ENCODE measurements at places on chromosomes 7 and 10.
A peak's percentile ranks its signal among the peaks of the same experiment; 100 is the strongest.

GRCh38 chr7:155331396-155331795 is 33.7 kb downstream of the INSIG1 start:
- DNase-seq, result no peak

DNA sequence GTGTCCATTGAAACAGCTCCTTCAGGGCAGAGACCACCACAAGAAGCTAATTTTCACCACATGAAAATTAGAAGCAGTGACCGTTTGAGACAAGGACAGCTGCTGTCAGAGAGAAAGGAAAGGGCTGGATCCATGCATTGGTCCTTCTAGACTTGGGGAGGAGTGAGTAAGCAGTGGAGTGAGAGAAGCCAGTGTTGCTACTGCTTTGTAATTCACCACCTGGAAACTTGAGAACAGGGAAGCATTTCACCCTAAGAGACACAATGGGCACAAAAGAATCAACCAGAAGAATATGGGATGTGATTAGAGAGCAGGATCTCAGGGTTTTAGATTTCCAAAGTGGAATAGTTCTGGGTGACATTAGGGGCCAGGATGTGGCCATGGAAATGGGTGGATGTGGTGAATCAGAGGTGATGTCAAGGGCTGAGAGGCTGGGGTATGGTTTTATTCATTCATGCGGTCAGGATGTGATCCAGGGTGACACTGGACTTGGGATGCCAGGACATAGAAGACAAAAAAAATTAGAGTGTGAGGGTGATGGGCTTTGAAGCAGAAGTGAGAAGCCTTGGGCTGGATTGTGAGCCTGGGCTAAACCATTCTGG is 61.6 kb downstream of the DENND11 start:
- DNase-seq, result no peak

DNA sequence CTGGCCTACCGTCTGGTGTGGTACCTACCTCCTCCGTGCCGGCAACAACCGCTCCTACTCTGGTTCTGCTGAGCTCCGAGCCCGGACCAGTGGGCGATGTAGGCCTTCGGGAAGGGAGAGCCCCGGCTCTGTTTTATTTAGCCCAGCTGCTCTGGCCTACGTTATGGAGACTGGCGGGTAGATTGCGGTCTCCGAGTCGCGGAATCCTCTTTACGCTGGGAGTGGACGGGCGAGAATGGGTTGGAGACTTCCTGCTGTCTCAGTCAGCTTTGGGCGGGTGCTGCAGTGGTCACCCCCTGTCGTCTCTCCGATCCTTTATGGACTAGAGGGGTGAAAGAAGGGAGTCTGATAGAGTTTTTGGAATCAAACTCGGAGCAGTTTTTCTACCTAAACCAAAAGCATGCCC is 406 bp downstream of the CBLL1 start:
- no peak for DNase-seq

GRCh38 chr10:118971876-118972275 is 57.6 kb upstream of the NANOS1 start:
- no peak for DNase-seq

DNA sequence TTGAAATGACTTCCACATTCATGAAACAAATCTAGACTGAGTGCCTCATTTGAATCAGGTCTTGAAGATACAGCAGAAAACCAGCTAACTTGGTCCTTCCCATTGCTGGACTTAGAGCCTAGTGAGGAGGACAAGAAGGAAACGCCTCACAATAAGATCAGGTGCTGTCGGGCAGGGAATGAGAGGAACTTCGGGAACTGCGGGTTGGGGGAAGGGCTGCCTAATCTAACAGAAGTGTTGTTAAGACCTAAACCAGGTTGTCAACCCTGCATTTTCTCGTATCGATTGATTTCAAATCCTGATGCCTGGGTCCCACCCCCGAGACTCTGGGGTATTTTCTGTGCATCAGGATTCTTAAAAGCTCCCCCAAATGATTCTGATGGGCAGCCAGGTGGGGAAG is 26.3 kb downstream of the MACROH2A2 start:
- DNase-seq, result no peak

GRCh38 chr7:40595832-40596231 is 461.0 kb downstream of the SUGCT start:
- no peak for DNase-seq

DNA sequence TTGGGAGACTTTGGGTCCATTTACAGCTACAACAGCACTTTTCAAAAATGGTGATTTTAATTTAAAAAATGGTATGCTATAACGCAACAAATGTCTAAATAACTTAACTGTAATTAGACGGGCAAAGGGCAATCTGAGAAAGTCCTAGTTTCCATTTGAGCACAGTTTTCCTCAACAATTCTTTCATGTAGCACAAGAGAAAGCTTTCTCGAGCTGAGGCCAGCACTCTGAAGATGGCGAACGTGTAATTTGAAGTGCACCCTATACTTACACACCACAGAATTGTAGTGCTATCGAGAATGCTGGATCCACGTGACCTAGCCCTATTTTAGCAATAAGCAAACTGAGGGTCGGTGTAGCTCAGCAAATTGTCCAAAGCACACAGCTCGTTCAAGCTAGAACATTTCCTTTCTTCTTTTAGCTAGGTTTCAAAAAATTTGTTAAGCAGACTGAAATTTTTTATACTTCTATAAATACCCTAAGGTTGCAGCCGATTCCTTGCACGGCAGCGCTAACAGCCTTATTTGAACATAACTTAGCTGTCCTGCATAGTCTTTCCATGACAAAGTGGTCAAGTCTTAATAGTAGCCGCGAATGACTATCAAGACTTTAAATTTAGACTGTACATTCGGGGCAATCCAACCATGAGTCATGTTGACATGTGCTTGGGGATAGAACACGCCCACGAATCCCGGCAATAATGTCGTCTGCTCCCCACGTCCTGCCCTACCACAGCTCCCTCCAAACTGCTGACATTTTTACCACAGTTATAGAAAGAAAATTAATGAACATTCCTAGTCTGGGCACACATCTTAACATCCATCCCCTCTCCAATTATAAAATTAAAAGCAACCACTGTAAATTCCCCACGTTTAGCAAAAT is 10.0 kb downstream of the KLF6 start:
- DNase-seq, result no peak

GRCh38 chr10:127873901-127874470 is 18.8 kb downstream of the CLRN3 start:
- no peak for DNase-seq

DNA sequence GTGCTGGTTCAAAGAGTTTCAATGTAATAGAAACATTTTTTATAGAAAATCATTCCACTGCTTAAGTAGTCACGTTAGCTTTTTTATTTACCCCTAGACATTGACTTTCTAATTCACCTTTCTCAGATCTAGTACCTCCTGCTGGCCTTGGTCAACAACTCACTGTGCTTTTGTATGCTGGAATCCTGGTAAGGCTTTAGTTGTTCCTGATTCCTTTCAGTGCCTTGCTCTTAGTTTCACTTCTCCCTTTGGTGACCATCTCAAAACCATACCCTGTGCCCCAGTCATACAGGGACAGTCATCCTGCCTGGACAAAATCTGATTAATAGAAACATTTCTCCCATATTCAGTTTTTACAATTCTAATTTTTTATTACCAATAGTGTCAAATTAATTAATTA is 130.2 kb downstream of the GPR37 start:
- no peak for DNase-seq

GRCh38 chr7:82258181-82258580 is 185.4 kb downstream of the CACNA2D1 start:
- no peak for DNase-seq

DNA sequence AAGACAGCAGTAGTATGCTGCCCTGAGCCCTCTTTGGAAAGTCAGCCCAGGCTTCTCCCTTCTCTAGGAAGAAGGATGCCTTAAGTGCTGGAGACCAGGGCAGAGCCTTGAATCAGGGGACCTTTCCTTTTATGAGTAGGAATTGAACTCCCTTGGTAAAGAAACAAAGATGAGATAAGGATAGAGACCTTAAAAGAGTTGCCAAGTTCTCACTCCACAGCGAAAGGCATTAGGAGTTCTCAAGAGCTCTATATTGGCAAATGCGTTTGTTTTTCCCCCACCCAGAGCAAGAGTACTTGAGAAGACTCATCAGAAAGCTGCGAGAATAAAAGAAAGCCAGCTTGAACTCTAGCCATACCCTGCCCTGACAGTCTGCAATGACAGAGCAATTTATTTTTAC is 72.9 kb upstream of the OGDHL start:
- DNase-seq, result no peak

DNA sequence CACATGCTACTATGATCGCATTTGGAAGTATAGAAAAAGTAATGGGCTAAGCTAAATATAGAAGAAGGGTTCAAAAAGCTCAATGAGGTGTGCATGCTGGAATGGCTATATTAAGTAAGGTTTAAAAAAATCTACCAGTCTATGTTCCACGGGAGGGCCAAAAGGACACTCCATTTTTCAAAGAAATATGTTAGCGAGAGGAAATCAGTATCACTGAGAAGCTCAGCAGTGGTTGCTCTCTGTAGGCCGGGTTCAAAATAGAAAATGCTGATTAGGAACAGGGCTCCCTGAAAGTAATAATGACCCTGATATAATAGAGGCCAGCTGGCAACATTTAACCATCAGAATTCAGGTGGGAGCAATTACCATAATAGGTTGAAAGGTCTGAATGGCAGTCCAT is 224.5 kb upstream of the SEMA3E start:
- DNase-seq, result no peak

- no peak for DNase-seq
Measured at GRCh38 chr10:113151190-113151666, 201.2 kb downstream of the TCF7L2 start.

DNA sequence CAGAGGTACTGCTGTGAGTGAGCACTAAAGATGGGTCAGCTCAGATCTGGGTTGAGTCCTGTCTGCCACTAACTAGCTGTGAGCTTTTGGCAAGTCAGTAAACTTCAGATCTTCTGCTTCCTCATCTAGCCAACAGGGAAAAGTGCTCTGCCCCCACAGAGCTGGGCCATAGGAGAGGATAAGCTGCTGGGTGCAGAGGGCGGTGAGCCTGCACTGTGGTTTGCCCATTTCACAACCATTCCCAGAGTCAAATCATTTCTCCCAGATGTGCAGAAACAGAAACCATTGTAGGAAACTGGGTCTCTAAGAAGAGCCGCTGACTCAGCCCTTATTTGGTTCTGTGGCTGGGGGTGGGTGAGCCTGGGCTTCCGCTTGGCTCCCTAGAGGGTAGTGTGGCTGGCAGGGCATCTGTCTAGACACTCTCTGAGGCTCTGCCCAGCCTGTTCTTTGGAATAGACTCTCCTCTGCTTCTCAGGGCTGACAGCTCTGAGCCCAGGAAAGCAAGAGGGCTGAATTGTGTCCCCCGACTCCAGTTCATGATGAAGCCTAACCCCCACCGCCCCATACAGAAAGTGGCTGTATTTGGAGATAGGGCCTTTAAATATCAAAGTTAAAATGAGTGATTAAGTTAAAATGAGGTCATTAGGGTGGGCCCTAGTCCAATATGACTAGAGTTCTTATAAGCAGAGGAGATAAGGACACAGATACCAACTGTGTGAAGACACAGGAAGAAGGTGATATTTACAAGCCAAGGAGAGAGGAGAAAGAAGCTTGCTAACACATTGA is 29.5 kb upstream of the ARHGAP22 start:
- DNase-seq, result peak; percentile 28

DNA sequence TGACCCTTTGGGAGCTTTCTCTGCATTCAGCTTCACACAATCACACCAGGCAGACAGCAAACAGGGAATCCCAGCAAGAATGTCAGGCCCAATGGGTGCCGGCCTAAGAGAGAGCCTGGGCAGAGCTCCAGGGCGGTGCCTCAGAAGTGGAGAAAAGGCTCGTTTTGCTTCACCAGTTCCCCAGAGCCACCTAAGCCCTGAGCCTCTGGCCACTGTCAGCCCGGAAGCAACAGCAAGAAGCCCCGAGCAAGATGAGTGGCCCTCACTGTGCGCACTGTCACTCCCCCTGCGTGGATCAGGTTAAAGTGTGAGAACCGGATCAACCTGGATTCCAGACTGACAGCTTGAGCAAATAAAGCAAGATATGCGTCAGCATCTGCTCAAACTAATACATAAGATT is 14.7 kb downstream of the CNPY1 start:
- no peak for DNase-seq

DNA sequence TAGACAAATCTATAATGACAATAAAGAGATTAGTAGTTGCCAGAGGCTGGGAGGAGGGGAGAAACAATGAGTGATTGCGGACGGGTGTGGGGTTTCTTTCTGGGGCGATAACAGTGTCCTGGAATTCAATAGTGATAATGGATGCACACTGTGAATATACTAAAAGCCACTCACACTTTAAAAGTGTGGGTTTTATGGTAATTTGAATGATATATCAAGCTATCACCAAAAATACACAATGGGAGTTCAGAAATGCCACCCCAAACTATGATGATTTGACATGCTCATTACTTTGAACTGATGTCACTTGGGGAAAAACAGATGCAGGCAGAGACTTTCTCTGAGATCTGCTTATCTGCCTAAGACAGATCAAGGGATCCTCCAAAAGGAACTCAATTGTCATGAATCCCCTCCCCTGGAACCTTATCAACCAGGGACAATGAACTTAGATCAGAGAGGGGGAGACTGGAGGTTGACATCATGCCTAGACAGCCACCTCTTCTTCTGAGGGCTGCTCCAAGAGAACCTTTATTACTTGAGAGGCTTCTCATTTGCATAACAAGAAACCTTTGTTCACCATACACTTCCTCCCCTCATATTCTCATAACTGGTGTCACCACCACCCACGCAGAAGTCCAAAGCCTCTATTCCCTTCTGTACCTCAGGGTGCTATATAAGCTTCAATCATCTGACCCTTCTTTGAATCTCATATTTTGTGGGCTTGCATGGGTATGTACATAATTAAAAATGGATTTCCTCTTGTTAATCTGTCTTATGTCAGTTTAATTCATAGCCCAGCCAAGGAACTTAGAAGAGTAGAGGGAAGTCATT is 14.8 kb upstream of the ZC3HAV1 start:
- DNase-seq, result no peak

GRCh38 chr7:49433794-49434193 is 339.6 kb upstream of the VWC2 start:
- no peak for DNase-seq

GRCh38 chr7:22722536-22723180 is 4.3 kb upstream of the IL6 start:
- no peak for DNase-seq

- DNase-seq, result no peak
Measured at GRCh38 chr10:47101807-47102206, 190.6 kb downstream of the PTPN20 start.

- no peak for DNase-seq
Measured at GRCh38 chr7:52071744-52072143, 755.1 kb upstream of the COBL start.
